MG63 (cell line): ENCODE measurements at places on chromosomes 1 and 21. TPM values are rescaled to one million over a fixed set of nuclear protein-coding genes. Genes with fewer than 3 reads are reported as not detected.

DNA sequence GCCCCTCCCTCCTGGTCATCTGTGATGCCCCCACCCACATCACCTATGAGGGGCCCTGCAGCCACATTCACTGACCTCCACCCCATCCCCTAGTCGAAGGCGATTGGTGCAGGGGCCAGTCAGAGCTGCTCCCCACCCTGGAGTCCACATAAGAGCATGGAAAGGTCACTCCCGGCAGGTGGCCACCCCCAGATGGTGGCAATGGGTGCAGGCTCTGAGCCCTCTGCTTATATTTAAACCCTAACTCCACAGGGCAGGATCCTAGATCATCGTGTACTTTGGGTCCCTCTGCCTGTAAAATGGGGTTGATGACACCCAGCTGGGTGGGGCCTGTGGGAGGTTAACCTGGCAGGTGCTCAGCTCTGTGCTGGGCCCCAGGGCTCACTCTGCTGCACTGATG, 186.8 kb upstream of the C1orf174 start:
- DNase-seq, result no peak

DNA sequence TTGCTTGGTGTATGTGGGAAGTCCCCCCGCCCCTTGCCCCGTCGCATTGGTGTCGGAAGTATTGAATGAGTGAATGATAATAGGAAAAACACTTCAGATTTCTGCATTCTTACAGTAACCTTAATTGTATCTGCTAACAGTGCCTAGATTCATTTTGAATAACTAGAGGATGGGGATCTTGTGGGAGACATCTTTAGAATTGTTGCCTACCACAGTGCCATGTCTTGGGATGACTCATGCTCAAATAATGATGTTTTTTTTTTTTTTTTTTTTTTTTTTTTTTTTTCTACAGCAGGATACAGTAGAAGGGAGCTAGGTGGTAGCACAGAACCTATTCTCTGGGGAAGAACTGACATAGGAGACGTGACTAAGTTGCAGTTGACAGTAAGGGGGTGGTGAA, 237.9 kb downstream of the USP25 start:
- DNase-seq, result no peak

DNA sequence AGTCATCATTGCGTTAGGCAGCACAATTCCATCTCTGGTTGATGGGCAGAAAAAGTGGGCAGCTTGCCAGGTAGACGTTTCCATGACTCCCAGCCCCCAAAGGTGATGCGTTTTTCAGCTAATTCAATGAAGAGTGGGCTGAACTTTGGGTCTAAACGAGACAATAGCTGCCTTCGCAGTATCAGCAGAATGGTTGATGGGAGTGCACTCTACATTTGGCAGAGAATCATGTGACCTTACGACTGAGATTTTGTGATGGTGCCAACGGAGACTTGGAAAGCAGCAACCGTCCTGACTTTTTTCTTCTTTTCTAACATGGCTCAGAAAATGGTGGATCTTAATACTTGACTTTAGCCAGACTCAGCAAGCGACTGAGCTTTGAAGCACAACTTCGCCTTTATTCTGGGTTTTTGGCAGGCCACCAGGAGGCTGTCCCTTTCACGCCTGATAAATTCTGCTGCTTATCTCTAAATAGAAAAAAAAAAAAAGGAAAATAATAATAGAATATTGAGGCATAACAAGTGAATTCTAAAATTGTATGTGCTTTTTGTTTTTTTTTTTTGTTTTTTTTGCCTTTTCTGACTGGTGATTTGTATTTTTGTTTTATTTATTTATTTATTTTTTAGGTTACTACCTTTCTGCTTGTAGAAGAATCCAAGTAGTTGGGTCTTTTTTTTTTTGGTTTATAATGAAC, 804.8 kb downstream of the USP25 start:
- peak; percentile 79 for DNase-seq

DNA sequence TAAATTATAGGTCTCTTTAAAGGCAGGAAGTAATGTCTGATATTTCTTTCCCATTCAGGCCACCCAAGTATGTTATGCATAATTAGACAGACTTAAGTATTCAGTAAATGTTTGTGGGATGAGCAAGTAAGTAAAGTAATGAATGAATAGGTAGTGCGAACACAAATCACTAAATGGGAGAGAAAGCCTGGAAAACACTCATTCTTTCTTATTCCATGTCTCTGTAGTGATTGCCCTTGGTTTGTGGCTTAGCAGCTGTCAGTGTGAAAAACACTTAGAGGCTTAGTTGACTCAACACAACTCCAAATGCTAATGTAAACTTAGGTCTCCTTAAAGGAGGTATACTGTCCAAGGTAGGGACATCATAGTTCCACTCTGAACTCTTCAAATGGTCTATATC, 182.5 kb downstream of the ZC3H11B start:
- DNase-seq, result no peak

The SLAMF1 gene
- not detected in 2 replicates for total RNA-seq

The MCOLN2 gene
- total RNA-seq, result 2.8 and 5.6 TPM in 2 replicates

DNA sequence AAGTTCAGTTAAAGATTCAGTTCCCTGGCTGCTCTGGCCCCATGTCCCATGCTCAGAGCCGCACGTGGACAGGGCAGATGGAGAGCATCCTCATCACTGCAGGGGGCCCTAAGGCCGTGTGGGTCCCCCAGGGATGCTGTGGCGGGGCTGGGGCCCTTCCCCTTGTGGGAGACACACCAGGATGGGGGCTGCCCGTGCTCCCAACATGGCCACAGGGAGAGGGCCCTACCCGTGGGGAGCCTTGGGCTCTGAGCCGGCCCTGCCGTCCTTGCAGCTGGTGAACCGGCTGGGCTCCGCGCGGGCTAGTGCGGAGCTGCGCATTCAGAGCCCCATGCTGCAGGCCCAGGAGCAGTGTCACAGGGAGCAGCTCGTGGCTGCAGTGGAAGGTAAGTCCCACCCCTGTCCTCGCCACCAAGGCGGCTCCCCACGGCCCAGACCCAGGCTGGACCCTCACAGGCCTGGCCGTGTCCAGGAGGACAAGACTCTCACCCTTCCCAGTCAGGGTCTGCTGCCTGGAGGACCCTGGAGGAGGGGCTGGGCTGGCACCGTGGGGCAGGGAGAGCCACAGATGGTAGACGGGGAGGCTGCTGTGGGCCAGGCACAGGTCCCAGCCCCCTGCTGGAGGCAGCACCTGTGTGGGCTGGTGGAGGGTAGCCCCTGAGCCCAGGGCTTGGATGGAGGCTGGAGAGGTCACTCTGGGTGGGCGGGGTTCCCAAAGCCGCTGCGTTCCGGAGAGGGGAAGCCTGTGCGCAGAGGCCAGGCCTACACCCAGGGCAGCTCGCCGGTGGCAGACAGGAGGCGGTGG, 53.8 kb downstream of the TRIM11 start:
- DNase-seq, result no peak

The PRAMEF11 gene
- not detected in 2 replicates for total RNA-seq

- DNase-seq, result no peak
These were observed 99.0 kb downstream of the ZNF281 start for GRCh38 chr1:200310824-200311223.

The PCBP3 gene
- total RNA-seq, result 0.23 TPM in 1 of 2 replicates, not detected in the other

GRCh38 chr1:98932184-98932583, 72.5 kb downstream of the PLPPR5 start:
- no peak for DNase-seq

- peak; percentile 97 for DNase-seq
These were observed at the start of gene H3-3A for GRCh38 chr1:226062558-226063223. Gene H3-3A, plus strand, starts transcription at chr1:226062716. Its CDS starts 1,636 bp downstream, at chr1:226064352.

GRCh38 chr1:208150833-208151458, 93.2 kb downstream of the PLXNA2 start:
- DNase-seq, result no peak

- DNase-seq, result no peak
These were observed 2.7 kb downstream of the CDC14A start for GRCh38 chr1:100354971-100355394.

The NFIA gene
- total RNA-seq, result not detected in 2 replicates

The LCE1F gene
- total RNA-seq, result not detected in 2 replicates

DNA sequence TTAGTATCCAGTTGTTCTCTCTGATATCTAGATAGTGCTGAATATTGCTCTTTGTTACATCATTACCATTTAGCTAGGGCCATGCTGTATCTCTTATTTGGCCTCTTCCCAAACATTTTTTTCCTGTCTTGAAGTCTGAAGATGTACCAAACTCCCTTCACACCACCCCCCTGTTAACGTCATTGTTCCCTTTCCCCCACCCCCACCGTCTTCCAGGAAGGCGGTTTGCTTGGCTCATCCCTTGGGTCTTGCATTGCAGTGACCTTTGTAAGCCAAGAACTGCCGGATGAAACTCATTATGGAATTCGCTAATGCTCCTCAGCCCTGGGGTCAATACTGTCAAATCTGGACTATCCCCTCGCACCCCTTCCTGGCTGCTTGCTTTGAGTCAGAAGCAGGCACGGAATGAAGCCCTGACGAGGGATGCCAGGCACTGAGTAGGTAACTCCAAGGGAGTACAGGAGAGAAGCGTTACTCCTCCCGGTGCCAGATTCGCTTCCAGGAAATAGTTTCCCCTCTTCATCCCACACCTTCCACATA, 283.1 kb downstream of the TM2D1 start:
- no peak for DNase-seq

DNA sequence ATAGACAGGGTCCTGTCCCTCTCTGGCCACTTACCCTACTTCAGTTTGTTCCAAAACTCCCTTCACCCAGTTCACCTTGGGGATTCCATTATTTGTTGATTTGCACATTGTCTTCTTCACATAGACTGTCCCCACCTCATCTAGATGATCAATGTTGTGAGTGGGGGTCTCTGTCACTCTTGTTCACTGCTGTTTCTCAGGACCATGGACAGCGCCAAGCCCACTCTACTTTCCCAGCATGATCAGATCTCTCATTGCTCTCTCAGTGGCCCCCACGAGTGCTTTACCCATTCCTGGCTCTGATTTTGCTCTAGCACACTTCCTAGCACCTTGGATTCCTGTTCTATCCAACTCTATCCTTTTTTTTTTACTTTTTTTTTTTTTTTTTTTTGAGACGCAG, 45.4 kb upstream of the IGSF21 start:
- DNase-seq, result no peak

DNA sequence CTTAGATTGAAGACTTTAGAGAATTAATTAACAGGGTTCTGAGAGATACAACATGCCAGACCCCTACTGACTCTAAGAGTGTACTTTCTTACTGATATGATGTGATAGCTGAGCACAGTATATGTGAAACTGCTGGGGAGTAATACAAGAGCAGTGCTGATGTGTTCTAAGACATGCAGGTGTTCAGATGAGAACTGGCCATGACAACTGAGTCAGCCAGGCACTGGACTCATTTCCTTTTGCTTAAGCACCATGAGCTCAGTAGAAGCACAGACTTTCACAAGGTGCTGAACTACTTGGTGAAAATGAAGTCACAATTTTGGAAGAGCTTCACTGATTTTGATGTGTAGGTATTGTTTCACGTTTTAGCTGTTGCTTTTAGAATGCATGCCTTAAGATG, 15.9 kb upstream of the POGZ start:
- DNase-seq, result no peak

DNA sequence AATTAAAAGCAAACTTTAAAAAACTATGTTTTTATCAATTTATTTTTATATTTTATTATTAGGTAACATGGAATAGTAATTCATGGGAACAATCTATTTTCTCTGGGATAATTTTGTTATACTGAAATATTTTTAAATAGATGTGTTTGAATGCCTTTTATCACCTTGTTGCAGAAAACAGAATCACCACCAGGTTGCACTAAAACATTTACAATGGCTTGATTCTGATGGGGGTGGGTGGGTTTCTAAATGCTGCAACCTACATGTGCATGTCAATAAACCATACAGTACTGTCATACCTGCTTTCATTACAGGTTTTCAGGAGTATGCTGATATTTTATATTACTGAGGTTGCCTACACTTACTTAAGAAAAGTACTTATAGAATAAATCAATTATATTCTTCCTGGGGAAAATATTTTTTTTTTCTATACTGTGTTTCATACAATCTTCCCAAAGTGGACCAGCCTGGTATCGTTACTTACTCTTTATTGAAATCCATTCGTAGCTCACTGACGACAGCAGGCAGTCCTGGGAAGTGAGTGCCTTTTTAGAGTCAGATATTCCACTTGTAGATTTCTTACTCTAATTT, 132.8 kb downstream of the PTPRC start:
- DNase-seq, result no peak

DNA sequence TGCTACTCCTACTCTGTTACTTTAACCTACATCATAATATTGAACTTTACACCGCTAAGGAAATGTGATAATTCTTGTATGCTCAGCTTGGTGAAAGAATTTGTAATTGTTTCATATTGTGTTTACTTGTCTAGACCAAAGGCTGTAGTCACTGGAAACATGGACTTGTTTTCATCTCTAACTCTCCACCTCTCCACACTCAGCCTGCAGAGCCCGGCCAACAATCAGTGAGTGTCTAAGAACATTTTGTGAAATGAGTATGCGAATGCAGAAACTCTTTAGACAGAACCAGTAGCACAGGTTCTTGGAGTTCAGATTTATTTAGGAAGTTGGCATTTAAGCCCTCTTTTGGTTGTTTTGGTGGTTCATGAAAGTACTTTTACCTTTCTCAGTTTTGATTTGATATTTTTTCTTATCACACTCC, 3.2 kb upstream of the RWDD3 start:
- no peak for DNase-seq

The KIF26B gene
- not detected in 2 replicates for total RNA-seq

The OR6N1 gene
- not detected in 2 replicates for total RNA-seq

DNA sequence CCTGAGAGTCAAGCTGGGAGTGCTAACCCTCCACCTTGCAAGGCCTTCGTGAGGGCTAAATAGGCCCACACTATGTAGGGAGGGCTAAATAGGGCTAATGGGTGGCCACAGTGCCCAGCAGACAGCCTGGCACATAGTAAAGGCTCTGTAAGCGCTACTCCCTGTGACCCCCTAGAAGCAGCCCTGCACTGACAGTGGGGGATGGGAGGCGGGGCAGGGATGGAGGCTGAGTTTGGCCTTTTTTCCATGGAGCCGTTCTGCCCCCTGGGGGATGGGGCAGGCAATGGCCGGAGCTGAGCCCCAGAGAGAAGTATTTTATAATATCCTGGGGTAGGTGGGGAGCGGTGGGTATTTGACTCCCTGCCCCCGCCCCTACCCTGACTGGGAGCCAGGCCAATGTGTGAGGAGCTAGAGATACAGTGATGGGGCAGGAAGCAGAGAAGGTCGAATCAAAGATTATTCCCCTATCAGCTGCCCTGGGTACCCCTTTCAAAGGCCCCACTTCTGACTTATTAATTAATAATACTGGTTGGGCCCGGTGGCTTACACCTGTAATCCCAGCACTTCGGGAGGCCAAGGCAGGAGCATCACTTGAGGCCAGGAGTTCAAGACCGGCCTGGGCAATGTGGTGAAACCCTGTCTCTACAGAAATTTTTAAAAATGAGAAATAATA, 42.3 kb downstream of the LACTBL1 start:
- DNase-seq, result peak; percentile 45

- DNase-seq, result no peak
These were observed 142.5 kb downstream of the RERE start for GRCh38 chr1:8674912-8675311.

The PLA2G2A gene
- not detected in 2 replicates for total RNA-seq

The SERPINC1 gene
- not detected in 2 replicates for total RNA-seq

DNA sequence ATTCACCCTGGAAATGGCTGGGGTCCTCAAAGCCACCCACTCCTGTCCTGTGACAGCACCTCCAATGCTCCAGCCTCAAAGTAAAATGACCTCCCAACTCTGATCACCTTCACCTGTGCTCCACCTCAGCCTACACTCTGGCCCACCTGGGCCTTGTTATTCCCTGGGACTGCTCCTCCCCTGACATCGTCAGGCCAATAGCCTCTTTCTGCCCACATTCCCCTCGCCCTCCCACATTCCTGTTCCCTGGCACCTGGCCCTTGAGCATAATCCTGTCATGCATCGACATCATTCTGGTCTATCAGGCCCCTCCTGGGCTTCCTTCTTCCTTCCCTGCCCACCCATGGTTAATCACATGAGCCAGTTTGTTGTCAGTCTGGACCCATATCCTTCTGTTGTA, 13.2 kb upstream of the BCAR3 start:
- peak; percentile 65 for DNase-seq
